ENCODE measurements at places on chromosomes 5 and 9.

DNA sequence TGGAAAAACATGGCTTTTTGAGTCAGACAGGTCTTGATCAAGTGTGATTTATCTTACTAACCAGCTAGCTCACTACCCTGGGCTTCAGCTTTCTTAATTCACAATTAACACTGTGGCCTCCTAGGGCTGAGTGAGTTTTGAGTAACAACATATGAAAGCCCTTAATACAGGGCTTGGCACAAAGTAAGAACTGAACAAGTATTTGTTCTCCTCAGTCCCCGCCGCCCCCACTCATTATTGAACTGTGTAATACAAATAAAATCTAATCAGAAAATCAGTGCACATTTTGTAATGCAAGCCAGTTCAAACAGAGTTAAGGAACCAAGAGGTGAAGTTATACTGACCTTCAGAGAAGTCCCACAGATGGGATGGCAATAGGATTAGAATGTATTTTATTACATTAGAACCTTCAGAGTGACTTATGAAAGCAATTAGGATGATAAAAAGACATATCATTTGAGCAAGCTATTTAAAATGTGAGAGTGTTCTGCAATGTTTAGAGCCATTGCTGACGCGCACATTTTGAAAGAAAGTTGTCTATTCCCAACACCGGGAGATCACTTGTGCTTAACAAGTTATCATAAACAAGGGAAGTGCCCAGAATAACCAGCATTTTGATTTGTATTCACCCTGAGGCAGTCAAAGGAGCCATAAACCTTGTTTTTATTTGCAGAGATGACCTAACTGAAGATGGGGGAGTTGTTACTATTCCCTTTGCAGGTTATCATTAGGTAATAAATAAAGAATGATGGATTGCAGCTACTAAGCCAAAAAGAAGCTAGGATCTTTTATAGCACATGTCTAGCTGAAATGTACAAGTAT, 19.4 kb downstream of the ADAMTS16 start:
- no peak for DNase-seq

- DNase-seq: no peak
Measured at GRCh38 chr5:66415208-66415607, 181.0 kb upstream of the MAST4 start.

DNA sequence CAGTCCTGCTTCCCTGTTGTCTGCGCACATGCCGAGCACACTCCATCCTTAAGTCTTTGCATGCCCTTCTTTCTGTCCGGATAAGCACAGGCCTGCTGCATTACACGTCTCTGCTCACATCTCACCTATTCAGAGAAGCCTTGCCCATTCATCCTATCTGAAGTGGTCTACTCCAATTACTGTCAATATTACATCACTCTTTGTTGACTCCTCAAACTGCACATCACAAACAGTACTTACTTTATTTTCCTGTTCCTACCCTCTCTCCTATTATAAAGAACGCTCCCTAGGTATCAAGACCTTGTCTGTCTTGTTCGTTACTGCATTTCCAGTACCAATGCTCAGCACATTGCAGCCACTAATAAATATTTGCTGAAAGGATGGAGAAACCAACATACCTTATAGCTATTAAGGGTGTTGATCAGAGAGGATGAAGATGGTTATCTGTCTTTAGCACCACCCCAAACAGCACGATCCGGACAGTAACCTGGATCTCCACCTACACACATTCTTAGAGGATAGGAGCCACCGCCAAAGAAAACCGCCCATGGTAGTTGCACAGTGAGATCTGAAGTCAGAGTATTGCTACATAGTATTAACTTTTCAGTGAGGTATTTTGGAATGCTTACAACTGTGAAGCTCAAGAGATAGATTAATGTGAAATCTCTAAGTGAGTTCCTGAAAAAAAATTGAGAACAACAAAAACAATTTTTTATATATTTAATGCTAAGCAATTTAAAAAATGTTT, 1.6 kb upstream of the PRRC1 start:
- DNase-seq: no peak

GRCh38 chr9:125942125-125942524, 195.0 kb downstream of the PBX3 start:
- no peak for DNase-seq

DNA sequence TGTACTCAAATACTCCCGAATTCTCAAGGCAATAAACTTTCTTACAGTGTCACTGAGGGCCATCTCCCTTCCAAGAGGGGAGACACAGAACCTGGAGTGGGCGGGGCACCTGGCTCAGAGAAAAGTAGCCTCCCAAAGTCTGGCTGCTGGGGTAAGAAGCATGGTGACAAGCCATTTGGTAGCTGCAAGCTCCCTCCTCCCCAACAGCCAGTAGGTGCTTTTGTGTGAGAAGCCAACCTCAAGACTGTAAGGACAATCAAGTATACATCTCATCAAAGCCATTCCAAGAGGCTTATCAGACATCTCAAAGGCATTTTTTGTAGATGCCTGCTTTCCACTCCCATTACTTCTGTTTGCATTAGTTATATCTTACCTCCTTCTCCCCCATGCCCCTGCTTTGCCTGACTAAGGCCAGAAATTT, 1.4 kb downstream of the DAB2 start:
- no peak for DNase-seq

- no peak for DNase-seq
Measured at GRCh38 chr9:121640491-121641223, 10.8 kb upstream of the DAB2IP start.

GRCh38 chr5:131366428-131366827, 102.6 kb downstream of the CDC42SE2 start:
- no peak for DNase-seq

GRCh38 chr5:175252234-175252805, 191.7 kb downstream of the DRD1 start:
- no peak for DNase-seq

DNA sequence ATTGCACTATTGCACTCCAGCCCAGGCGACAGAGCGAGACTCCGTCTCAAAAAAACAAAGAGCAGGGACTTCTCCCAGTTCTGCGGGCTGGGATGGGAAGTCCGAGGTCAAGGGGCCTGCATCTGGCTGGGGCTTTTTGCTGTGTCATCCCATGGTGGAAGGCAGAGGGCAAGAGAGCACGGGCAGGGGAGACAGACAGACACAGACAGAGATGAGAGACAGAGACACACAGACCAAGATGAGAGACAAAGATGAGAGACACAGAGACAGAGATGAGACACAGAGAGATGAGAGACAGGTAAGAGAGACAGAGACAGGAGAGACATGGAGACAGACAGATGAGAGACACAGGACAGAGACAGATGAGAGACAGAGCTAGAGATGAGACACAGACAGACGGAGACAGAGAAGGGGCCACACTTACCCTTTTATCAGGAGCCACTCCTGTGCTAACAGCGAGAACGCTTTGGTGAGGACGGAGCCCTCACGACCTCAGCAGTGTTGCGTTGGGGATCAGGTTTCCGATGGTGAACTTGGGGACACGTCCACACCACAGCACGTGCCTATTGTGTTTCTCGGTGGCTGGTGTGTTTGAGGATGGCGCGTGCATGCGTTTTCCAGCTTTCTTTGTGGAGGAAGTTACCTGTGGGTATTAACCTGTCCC, 8.9 kb upstream of the TOR4A start:
- no peak for DNase-seq

DNA sequence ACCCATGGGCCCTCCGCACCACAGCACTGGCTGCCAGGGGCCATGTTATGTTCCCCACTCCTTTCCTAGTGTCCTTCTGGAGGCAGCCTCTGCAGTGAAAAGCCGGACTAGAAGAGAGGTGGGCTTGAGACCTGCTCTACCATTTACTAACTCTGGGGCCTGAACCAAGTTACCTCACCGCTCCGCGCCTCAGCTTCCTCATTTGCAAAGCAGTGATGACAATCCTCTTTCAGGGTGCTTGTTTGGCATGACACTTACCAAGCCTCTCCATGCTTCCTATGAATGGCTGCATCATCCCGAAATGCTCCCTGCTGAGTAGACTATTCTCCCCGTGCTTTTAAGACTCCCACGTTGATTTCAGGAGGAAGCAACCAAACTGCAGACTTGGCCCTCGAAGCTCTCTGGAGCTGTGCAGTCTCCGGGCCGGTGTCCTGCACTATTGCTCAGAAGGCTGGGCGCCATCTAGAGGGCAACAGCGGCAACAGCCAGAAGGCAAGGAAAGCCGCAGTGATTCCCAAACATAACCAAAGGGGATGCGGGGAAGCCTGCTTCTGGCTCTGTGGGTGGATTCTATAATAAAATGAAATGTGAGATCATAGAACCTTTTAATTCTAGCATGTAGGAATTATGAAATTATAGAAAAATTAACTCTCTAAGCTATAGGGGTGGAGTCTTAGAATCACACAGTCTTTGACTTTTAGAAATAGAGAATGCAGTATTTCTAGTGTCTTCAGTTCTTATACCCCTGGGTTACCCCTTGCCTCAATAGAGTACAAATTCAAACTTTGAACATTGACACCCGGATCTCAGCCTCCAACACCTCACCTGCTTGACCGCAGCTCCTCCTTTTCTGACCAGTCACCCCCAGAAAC, 599.8 kb upstream of the BRINP1 start:
- peak; percentile 75 for DNase-seq
